ENCODE measurements at places on chromosomes 4 and X. TPM values are rescaled to one million over a fixed set of nuclear protein-coding genes. Genes with fewer than 3 reads are reported as not detected.

- H3K27me3 ChIP-seq: no peaks in the 10 kb centered on the region
- H3K36me3 ChIP-seq: peaks cover 1% of the 10 kb centered on the region
- DNase-seq: no peak
Measured at GRCh38 chr4:69727426-69727825, 33.0 kb downstream of the SULT1B1 start.

DNA sequence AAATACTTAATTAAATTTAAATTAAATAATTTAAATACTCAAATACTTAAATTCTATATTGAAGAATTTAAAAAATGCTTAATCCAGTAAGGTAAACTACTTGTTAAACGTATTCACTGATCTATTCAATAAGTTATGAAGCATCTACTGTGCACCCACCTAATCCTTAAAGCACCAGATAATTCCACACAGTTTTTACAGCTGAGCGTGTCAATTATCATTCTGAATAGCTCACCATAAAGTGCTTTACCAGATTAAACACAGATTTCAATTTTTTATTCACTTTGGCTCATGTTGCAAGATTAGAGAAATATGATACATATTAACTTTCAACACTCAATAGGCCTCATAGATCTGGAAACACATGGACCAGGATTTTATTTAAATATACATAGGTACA is 79.2 kb upstream of the DDIT4L start:
- no peaks in the 10 kb centered on the region for H3K4me1 ChIP-seq
- H3K27ac ChIP-seq: no peak overlapping the region
- peaks cover 5% of the 10 kb centered on the region for H3K27me3 ChIP-seq
- no peak for DNase-seq

GRIA3 gene
- total RNA-seq: not detected

H2BW2 gene
- total RNA-seq: not detected

RHOXF1 gene
- 1.2 TPM for total RNA-seq

Data from activated T-cell treated with anti-CD3 and anti-CD28 coated beads, Interleukin-2, amount 50 U/mL, for 72 hours (primary cell).